Neural progenitor cell (in vitro differentiated cells): ENCODE measurements at places on chromosomes 2 and 18.
A peak's percentile ranks its signal among the peaks of the same experiment; 100 is the strongest.

DNA sequence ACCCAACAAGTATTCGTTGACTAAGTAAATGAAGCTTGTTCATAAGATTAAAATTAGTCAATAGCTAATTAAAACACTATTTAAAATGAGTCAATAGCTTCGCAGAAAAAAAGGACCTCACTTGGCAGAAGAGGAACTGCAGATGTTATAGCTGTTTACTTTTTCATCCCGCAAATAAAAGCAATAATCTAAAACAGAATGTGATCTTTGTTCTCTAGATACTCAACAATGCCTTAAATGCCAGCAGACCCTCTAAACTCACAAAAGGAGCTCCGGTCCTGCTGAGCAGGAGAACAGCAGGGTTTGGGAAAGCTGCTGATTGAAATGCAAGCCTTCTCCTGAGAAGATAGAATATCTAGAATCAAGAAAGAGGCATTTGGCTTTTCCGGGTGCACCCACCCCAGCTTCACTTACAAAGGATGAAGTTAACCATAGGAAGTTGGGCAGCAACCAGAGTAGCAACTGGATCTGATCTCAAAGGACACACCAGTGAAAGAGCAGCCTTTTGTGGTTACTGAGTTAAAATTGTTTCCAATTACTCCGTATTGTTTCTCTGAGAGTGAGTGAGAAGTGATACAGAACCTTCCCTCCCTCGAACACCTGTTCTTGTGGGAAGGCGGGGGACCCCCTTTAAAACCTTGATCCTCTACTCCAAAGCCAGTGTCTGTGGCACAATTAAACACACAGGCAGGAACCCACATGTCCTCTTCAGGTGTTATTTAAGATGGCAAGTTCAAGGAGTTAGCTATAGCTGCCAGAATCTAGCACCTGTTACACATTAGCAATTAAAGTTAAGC lies 6.8 kb downstream of the CCBE1 start:
- peak; percentile 77 for DNase-seq

- no peak for DNase-seq
Observed at GRCh38 chr2:215611609-215612386, 175.9 kb upstream of the FN1 start.

DNA sequence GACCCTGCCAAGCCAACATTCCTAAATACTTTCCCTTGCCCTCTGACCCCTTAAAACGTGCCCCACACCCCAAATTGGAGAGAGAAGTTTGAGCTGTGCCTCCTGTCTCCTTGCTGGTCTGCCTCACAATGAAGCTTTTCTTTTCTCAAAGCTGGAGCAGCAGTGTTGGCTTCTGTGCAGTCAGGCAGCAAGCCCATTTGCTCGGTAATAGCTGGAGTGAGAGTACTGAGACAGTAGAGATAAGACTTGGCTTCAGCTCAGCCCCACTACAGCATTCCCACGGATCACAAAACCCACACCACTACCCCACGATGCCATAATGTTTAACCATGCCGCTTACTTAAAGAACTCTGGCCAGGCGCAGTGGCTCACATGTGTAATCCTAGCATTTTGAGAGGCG lies 73.0 kb downstream of the NCAPH start:
- DNase-seq: peak; percentile 51

- DNase-seq: no peak
Observed at GRCh38 chr2:1169291-1169949, 218.8 kb downstream of the SNTG2 start.

DNA sequence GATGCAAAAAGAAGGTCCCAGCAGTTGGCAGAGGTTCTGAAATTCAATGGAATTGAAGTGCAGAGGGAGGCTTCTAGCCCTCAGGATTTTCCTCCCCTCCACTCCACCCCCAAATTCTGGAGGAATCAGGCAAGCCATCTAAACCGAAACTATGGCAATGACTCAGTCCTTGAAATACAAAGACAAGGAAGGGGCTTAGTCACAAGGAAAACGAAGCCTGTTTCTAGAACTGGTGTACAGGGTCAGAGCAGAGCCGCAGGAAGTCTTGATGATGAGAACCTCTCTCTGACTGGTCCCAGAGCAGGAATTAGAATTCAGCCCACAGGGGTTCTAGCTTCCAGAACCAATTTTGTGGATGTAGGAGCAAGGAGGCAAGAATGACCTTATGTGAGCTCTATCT lies 111.7 kb upstream of the SCN1A start:
- DNase-seq: no peak

GRCh38 chr2:9667826-9668225 lies 37.0 kb upstream of the YWHAQ start:
- DNase-seq: no peak
